ENCODE measurements at places on chromosomes 7 and 10.

DNA sequence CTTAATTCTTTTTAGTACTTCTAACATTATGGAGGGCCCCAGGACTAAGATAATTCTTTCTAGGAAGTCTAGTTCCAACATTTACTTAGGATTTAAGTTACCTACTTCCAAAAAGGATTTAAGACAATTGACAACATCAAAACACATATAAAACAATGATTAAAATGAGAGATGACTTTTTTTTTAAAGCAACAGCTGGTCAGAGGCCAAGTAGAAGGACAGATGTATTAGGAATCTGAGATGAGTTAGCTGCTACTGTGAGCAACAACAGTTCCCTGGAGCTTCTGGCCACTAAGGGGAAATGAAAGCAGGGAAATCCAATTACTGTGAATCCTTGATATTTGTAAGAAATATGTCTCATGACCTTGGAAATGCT, 222.3 kb downstream of the PHTF2 start:
- H3K4me1 ChIP-seq = peaks cover 15% of the 10 kb centered on the region
- H3K36me3 ChIP-seq = no peaks in the 10 kb centered on the region
- no peak overlapping the region for H3K27ac ChIP-seq
- peak overlapping the region; percentile 73 for H3K4me3 ChIP-seq

DNA sequence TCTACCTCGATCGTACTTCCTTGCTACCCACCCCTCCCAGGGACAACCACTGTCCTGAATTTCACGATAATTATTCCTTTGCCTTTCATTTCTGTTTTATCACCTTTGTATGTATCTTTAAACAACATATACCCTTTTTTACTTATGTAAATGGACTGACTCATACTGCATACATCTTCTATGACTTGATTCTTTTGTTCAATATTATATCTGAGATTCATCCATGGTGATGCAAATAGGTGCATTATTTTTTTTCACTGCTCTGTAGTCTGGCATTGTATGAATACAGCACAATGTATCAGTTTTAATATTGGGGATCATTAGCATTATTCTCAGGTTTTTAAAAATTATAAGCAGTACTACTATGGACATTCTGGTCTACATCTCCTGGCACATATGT, 69.4 kb downstream of the ABCC2 start:
- no peaks in the 10 kb centered on the region for H3K36me3 ChIP-seq
- H3K4me3 ChIP-seq = no peak overlapping the region
- no peak for DNase-seq
- no peaks in the 10 kb centered on the region for H3K27me3 ChIP-seq
- no peak overlapping the region for H3K27ac ChIP-seq

DNA sequence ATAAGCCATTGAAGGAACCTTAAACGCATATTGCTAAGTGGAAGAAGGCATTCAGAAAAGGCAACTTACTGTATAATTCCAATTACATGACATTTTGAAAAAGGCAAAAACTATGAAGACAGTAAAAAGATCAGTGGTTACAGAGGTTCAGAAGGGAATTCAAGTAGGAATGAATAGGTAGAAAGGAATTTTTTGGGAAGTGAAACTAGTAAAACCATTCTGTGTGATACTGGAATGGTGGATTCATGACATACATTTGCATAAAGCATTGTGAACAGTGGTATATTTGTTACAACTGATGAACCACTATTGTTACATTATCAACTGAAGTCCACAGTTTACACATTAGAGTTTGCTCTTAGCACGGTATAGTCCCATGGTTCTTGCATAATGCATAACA, 114.2 kb upstream of the GPR22 start:
- H3K27me3 ChIP-seq = no peaks in the 10 kb centered on the region
- H3K4me1 ChIP-seq = no peaks in the 10 kb centered on the region
- DNase-seq = no peak
- peaks cover 24% of the 10 kb centered on the region for H3K36me3 ChIP-seq
- no peak overlapping the region for H3K27ac ChIP-seq
- H3K4me3 ChIP-seq = no peak overlapping the region

GRCh38 chr10:6211341-6211670, 8.6 kb downstream of the PFKFB3 start:
- no peak overlapping the region for H3K4me3 ChIP-seq
- peaks cover 31% of the 10 kb centered on the region for H3K36me3 ChIP-seq
- H3K4me1 ChIP-seq = no peaks in the 10 kb centered on the region
- no peak for DNase-seq

- no peaks in the 10 kb centered on the region for H3K36me3 ChIP-seq
- no peak for DNase-seq
- no peak overlapping the region for H3K4me3 ChIP-seq
- H3K27ac ChIP-seq = no peak overlapping the region
- no peaks in the 10 kb centered on the region for H3K4me1 ChIP-seq
- peaks cover 2% of the 10 kb centered on the region for H3K27me3 ChIP-seq
These were observed 560.9 kb downstream of the PTPRN2 start for GRCh38 chr7:158026636-158027265.

DNA sequence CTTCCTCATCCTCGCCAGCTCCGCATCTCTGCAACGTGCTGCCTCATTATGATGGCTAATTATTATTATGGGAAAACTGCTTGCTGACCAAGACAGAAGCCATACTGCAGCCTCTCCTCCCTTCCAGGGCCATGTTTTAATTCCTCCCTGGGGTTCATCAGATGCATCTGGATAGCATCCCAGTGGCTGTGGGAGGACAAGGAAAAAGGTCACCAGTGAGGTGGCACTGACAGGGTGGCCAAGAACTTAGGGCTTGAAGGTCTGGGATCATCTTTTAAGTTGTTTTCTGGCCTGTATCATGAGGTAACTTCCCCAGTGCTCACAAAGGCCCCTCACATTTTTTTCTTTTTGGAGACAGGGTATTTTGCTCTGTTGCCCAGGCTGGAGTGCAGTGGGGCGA, 39.6 kb downstream of the KCNH2 start:
- H3K36me3 ChIP-seq = no peaks in the 10 kb centered on the region
- no peaks in the 10 kb centered on the region for H3K27me3 ChIP-seq
- H3K27ac ChIP-seq = no peak overlapping the region
- DNase-seq = no peak

- no peak overlapping the region for H3K27ac ChIP-seq
- peaks cover 12% of the 10 kb centered on the region for H3K4me1 ChIP-seq
- no peaks in the 10 kb centered on the region for H3K27me3 ChIP-seq
- H3K36me3 ChIP-seq = no peaks in the 10 kb centered on the region
These were observed 11.5 kb upstream of the MICU1 start for GRCh38 chr10:72637398-72637857.

DNA sequence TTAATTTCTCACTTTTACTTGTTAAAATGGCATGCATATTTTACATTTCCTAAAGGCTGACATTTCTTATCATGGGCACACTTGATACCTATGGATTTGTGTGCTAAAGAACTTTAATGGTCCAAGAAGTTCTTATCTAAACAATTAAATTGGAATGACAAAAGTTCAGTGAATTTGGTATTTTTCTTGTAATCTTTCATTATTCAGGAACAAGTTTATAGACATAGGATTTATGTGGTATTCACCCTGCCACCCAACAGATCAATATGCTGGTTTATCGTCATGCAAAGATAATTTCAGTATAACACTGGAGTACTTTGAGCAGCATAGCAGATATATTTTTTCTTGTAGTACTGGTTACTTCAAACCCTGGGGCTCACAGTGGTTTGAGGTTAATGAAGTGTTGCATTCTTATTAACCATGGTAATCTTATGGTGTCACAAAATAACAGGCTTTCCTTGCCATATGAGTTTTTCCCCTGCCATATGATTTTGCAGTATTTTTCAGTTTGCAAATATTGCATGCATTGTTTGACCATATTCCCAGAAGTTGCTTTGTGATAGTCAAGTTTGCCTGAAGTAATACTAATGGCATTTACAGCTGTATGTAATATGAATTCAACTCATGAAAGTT, 148.8 kb downstream of the PPP1R9A start:
- no peaks in the 10 kb centered on the region for H3K36me3 ChIP-seq
- H3K4me3 ChIP-seq = no peak overlapping the region
- no peaks in the 10 kb centered on the region for H3K27me3 ChIP-seq
- no peak overlapping the region for H3K27ac ChIP-seq

- no peak overlapping the region for H3K4me3 ChIP-seq
- H3K4me1 ChIP-seq = no peaks in the 10 kb centered on the region
- H3K27me3 ChIP-seq = peaks cover 13% of the 10 kb centered on the region
- no peaks in the 10 kb centered on the region for H3K36me3 ChIP-seq
- no peak overlapping the region for H3K27ac ChIP-seq
These were observed 31.6 kb downstream of the CHAT start for GRCh38 chr10:49645417-49645816.

- H3K4me3 ChIP-seq = no peak overlapping the region
- no peaks in the 10 kb centered on the region for H3K4me1 ChIP-seq
- H3K27ac ChIP-seq = no peak overlapping the region
- no peaks in the 10 kb centered on the region for H3K36me3 ChIP-seq
These were observed 245.9 kb downstream of the MTERF1 start for GRCh38 chr7:91634485-91635177.

GRCh38 chr10:79445977-79446757, 743 bp upstream of the ZCCHC24 start:
- no peak for DNase-seq
- no peaks in the 10 kb centered on the region for H3K36me3 ChIP-seq
- H3K27ac ChIP-seq = peak overlapping the region; percentile 61
- peaks cover 39% of the 10 kb centered on the region for H3K4me1 ChIP-seq
- peak overlapping the region; percentile 13 for H3K4me3 ChIP-seq

DNA sequence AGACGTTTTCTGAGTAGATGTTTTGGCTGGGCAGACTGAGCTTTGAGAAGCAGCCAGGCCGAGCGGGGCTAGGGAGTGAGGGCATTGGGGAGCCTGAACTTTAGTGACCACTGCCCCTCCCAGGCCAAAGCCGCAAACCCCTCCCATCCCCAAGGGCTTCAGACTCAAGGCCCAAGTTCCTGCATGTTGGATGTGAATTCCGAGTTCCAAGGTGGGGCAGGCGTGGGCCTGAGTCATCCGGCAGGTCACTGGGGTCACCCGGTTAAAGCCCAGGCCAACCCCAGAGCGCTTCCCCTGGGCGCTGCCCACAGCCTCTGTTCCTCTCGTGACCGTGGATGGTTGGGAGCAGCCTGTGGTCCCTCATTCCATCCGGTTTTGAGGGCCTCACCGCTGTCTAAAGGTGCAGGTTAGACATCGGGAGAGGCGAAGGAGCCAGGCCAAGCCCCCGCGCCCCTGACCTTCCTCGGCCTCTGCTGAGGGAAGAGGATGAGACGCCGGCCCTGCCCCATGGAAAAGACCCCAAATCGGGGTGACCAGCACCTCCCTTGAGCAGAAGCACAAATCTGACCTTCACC, 6.9 kb upstream of the PDGFA start:
- H3K4me1 ChIP-seq = peaks cover 15% of the 10 kb centered on the region
- H3K27me3 ChIP-seq = peaks cover 54% of the 10 kb centered on the region
- no peak overlapping the region for H3K4me3 ChIP-seq
- H3K27ac ChIP-seq = no peak overlapping the region
- DNase-seq = no peak
- no peaks in the 10 kb centered on the region for H3K36me3 ChIP-seq

DNA sequence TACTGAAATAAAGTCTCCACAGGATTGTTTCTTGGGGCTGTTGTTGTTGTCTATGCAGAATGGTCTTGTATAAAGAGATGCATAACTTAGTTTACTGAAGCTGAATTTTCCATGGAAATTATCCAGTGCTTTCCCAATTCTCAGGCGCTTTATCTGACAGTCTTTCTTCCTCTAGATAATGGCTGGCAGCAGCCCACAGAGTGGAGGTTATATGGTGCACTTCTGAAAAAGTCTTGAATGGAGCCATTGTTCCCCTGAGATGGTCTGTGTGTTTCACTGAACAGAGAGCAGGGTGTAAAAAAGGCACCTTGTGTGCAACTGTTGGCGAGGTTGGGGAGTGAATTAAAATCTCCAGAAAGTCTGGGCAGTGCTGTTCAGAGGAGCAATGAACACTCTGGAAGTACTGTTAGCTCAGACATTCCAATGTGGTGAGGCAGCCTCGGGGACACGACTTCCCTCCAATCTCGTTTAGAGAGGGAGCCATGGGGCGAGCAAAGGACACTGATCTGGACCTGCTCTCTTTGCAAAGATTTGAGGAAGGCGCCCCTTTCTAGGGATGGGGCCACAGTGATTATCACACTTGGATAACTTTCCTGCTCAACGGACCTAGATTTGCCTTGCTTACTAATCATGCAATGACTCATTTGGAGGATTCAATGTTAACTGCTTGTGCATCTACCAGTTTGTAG, 2.0 kb upstream of the PLCE1 start:
- no peak for DNase-seq
- no peak overlapping the region for H3K4me3 ChIP-seq
- no peak overlapping the region for H3K27ac ChIP-seq
- H3K27me3 ChIP-seq = peaks cover 84% of the 10 kb centered on the region
- H3K4me1 ChIP-seq = peaks cover 11% of the 10 kb centered on the region

DNA sequence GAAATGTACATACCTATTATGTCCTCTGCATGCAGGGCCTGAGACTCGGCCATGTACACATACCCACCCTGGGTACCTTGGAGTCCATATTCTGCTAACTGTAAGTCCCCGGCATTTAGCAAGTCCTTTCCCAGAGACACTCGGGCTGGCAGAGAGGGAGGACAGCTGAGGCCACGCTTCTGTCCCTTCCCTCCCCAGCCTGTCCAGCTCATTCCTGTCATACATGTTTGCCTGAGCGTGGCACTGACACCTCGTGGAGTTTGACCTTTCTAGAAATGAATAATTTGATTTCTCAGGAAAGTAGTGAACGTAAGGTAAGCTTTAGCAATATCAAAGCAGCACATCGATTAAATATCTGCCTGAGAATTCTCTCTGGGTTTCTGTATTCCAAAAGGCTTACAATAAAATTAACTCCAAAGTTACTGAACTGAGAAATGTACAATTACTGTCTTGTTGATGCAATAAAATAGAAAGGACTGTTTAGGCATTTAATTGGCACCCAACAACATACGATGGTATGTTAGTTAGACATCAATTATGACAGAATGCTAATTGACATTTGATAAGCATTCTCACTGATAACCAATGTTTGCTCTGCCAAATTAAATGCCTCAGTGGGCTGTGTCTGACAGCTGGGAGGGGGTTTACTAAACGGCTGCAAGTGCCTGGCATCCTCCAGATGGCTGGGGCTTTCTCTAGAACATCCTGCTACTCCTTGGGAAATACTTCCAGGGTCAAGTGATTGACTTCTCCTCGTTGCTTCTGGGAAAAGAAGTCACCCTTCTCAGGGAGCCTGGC, 221.2 kb downstream of the CCSER2 start:
- DNase-seq = no peak
- no peak overlapping the region for H3K4me3 ChIP-seq
- H3K27me3 ChIP-seq = peaks cover 31% of the 10 kb centered on the region
- no peaks in the 10 kb centered on the region for H3K36me3 ChIP-seq

DNA sequence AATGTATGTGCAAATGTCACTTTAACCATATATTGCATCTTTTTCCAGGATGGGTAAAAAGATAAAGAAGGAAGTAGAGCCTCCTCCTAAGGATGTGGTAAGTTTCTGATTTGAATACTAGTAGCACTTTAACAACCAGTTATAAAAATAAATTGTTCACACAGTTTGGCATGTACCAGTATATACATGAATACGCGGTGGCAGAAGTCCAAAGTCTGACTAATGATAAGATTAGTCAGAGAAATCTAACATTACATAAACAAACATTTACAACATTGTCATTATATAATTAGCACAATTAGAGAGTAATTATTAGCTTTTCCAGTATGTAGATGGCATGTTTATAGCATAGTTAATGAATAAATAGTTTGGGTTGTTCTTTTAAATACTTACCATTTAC, 4.1 kb downstream of the ARMC3 start:
- no peaks in the 10 kb centered on the region for H3K27me3 ChIP-seq
- peaks cover 10% of the 10 kb centered on the region for H3K4me1 ChIP-seq
- DNase-seq = no peak
- no peak overlapping the region for H3K27ac ChIP-seq
- no peaks in the 10 kb centered on the region for H3K36me3 ChIP-seq

- no peak overlapping the region for H3K27ac ChIP-seq
- no peak for DNase-seq
- no peaks in the 10 kb centered on the region for H3K36me3 ChIP-seq
- H3K4me3 ChIP-seq = no peak overlapping the region
These were observed 18.6 kb upstream of the GATA3 start for GRCh38 chr10:8035641-8036470.

Data from common myeloid progenitor, CD34-positive (primary cell).